Activated T-helper 1 cell treated with anti-CD3 and anti-CD28 coated beads, Interleukin-12 subunit alpha, Interleukin-12 subunit beta, Interleukin-2, Interleukin-4 antibody, amounts not matched to agents 30 ng/mL and 10 ng/mL and 1 ng/mL, durations not matched to agents 14 hours and 24 hours and 36 hours (primary cell): ENCODE measurements at places on chromosomes 13 and 19. TPM values are rescaled to one million over a fixed set of nuclear protein-coding genes. Genes with fewer than 3 reads are reported as not detected.

The ZNF813 gene
- 3.7 and 4.3 TPM in 2 replicates for total RNA-seq

The HOMER3 gene
- 0.29 and 0.75 TPM in 2 replicates for total RNA-seq

GRCh38 chr19:31560086-31561060 is 211.1 kb upstream of the TSHZ3 start:
- no peak overlapping the region for H3K27ac ChIP-seq
- H3K4me3 ChIP-seq, result no peak overlapping the region
- no peaks in the 10 kb centered on the region for H3K4me1 ChIP-seq
- no peaks in the 10 kb centered on the region for H3K27me3 ChIP-seq

The STX10 gene
- 73.8 and 78.1 TPM in 2 replicates for total RNA-seq

The LHB gene
- not detected in 2 replicates for total RNA-seq

The PNMA8B gene
- total RNA-seq, result not detected in 2 replicates

DNA sequence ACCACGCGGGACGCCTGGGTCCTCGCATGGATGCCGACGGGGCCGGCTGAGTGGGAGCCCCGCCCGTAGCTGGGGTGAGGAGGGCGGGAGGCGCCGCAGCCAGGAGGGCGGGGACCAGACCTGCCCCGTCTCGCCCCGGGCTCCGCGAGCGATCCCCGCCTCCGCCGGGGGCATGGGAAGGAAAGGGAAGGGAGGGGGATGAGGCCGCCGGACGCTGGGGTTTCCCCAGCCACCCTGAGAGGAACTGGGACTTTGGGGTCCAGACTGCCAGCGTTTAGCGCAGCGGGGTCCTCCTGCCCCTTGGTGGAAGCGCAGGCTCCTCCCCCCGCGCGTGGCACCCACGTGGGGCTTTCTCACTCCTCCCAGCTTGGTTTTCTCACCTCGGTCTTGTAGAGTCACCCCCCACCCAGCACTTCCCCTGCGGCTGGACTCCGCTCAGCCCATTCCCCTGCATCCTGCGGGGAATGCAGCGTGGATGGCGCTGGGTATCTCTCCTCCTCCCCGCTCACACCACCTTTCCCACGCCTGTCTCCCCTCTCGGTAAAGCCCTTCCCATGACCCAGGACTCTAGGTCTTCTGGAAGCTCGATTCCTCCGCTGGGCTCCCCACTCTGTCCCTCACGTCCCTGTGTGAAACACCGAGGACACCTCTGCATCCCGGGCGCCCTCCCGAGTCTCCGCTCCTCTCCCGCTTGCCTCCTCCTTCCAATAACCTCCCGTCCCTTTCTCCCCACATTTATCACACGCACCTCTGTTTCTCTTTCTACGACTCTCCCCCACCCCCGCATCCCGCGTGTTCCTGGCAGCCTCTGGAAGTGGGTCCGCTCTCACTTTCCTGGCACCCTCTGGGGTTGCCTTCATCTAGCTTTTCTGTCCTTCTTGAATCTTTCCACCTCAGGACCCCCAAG is 2.1 kb downstream of the TGFB1 start:
- H3K4me3 ChIP-seq, result peak overlapping the region; percentile 95
- H3K27ac ChIP-seq, result peak overlapping the region; percentile 95
- H3K27me3 ChIP-seq, result no peaks in the 10 kb centered on the region
- peaks cover 26% of the 10 kb centered on the region for H3K36me3 ChIP-seq
- peaks cover 55% of the 10 kb centered on the region for H3K4me1 ChIP-seq

DNA sequence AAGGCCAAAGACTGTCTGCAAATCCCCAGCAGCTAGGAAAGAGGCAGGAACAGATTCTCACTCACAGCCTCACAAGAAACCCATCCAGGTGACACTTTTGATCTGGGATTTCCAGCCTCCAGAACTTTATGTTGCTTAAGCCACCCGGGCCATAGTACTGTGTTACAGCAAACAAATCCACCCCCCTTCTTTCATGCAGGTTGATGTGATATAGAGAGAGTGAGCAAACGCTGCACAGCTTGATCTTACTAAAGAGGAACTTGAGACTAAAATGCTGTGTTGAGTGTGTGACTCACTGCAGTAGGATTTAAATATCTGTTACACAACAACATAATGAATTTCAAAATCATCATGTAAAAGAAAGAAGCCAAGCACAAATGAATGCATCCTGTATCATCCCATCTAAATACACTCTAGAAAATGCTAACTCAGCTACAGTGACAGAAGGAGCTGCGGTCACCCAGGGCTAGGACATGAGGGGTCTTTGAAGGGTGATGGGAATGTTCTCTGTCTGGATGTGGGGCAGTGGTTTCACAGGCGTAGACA is 32.2 kb downstream of the RCBTB2 start:
- no peak overlapping the region for H3K27ac ChIP-seq
- H3K4me1 ChIP-seq, result peaks cover 70% of the 10 kb centered on the region
- no peak overlapping the region for H3K4me3 ChIP-seq
- no peaks in the 10 kb centered on the region for H3K27me3 ChIP-seq
- H3K36me3 ChIP-seq, result peaks cover 13% of the 10 kb centered on the region

- DNase-seq, result peak; percentile 81
- H3K4me1 ChIP-seq, result peaks cover 19% of the 10 kb centered on the region
- peaks cover 6% of the 10 kb centered on the region for H3K27me3 ChIP-seq
- H3K4me3 ChIP-seq, result no peak overlapping the region
- peaks cover 2% of the 10 kb centered on the region for H3K36me3 ChIP-seq
- H3K27ac ChIP-seq, result no peak overlapping the region
Measured at GRCh38 chr19:17996826-17997316, 11.1 kb upstream of the ARRDC2 start.

- H3K4me1 ChIP-seq, result peaks cover 49% of the 10 kb centered on the region
- no peak overlapping the region for H3K4me3 ChIP-seq
- no peaks in the 10 kb centered on the region for H3K27me3 ChIP-seq
- peaks cover 41% of the 10 kb centered on the region for H3K36me3 ChIP-seq
- H3K27ac ChIP-seq, result no peak overlapping the region
Measured at GRCh38 chr19:35011091-35011689, 11.1 kb downstream of the GRAMD1A start.

- peak; percentile 3 for DNase-seq
- H3K4me1 ChIP-seq, result peaks cover 17% of the 10 kb centered on the region
- H3K27me3 ChIP-seq, result peaks cover 2% of the 10 kb centered on the region
- H3K36me3 ChIP-seq, result peaks cover 44% of the 10 kb centered on the region
- H3K27ac ChIP-seq, result peak overlapping the region; percentile 52
Measured at GRCh38 chr19:52296400-52296772, 583 bp upstream of the ZNF480 start.

The LGALS7 gene
- not detected in 2 replicates for total RNA-seq

DNA sequence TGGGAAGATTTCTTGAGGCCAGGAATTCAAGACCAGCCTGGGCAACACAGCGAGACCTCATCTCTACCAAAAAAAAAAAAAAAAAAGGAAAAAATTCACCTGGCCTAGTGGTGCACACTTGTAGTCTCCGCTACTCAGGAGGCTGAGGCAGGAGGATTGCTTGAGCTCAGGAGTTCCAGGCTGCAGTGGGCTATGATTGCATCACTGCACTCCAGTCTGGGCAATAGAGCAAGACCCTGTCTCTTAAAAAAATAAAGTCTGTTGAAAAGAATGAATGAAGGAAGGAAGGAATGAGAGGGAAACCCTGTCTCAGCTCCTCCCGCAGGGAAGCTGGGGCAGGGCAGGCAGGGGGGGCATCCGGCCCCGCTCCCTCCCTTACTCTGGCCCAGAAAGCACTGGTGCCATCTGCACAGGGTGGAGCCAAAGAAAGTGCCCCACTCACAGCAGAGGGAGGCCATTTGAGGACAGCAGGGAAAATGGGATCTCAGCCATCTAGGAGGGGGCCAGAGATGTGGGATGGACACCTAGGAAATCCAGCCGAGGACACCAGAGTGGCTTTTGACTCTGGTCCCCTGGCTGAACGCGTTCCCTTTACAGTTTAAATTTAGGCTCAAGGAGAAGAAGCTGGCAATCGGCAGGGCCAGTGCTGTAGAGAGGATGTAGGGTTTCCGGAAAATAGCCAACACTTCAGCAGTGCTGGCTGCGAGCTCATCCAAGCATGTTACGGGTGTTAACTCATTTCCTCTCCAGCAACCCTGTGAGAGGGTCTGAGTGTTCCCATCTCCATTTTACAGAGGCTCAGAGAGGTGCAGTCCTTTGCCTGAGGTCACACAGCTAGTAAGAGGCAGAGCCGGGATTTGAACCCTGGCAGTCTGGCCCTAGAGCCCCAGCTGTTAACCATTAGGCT is 3.6 kb upstream of the HPN start:
- H3K4me1 ChIP-seq, result peaks cover 7% of the 10 kb centered on the region
- H3K27ac ChIP-seq, result no peak overlapping the region
- H3K27me3 ChIP-seq, result peaks cover 21% of the 10 kb centered on the region
- no peak for DNase-seq

DNA sequence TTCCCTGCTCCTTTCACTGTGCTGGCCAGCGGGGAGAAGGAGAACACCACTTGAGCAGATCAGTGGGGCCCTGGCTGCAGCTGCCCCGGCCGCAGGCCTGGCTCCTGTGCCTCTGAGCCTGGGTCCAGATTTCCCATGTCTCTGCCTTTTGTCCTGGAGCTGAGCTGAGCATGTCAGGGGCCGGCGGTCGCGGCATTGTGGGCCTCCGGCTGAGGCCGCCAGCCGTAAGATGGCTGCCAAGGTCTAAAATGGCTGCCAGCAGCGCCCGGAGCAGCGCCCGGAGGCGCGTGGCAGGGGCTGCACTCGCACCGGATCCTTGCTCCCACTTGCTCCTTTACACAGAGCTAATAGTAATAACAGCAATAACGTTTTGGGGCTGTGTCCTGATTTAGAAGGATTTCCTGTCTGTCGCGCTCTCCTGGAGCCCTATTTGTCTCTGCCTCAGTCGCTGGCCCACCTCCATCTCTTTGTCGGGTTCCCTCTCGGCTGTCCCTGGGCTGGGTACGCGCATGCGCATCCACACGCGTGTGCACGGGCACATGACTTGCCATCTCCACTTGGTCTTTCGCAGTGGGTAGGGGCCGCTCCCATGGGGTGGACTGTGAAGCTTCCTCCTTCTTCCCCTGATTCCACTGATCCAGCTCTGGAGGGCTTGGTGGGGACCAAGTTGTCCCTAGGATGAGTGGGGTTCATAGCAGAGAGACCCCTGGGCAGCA is 32.1 kb downstream of the LYL1 start:
- H3K4me1 ChIP-seq, result no peaks in the 10 kb centered on the region
- no peak overlapping the region for H3K27ac ChIP-seq
- no peak overlapping the region for H3K4me3 ChIP-seq
- H3K27me3 ChIP-seq, result peaks cover 2% of the 10 kb centered on the region

The FGF22 gene
- total RNA-seq, result not detected in 2 replicates

DNA sequence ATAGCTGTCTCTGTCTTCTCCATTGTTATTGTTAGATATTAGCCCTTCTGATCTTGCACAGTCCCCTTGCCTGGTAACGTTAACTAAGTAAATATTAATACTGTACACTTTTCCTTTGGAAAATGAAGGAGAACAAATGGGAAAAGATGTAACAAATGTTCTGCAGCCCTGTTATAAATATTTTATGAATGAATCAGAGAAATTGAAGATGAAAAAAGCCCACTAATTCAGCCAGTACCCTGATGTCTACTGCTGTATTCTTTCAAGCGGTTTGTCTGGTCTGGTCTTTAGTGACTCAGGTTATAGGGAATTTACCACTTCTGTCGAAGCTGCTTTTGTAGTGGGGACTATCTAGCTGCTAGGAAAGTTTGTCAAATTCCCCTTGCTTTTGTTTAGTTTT is 121.0 kb downstream of the COG6 start:
- H3K4me1 ChIP-seq, result peaks cover 43% of the 10 kb centered on the region
- peaks cover 4% of the 10 kb centered on the region for H3K36me3 ChIP-seq
- peak overlapping the region; percentile 91 for H3K27ac ChIP-seq
- H3K4me3 ChIP-seq, result peak overlapping the region; percentile 3
- no peak for DNase-seq

DNA sequence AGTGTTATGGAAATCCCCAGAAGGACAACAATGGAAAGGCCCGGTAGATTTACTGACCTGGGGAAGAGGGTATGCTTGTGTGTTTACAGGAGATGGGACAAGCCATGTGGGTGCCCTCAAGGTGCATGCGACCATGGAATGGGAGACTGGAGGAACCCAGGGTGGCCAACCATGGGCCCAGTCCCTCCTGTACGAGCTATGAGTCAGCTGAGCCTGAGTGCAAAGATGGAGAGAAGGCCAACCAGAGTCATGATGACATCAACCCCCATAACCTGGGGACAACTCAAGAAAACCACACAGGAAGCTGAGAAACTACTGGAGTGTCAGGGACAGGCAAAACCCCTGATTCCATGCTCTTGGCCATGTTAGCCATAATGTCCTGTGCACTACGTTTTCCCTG is 7.8 kb downstream of the ZNF350 start:
- no peak for DNase-seq
- H3K27ac ChIP-seq, result no peak overlapping the region
- no peaks in the 10 kb centered on the region for H3K27me3 ChIP-seq
- no peak overlapping the region for H3K4me3 ChIP-seq
- peaks cover 57% of the 10 kb centered on the region for H3K36me3 ChIP-seq

GRCh38 chr19:34353546-34353945 is 11.4 kb upstream of the GPI start:
- H3K27me3 ChIP-seq, result no peaks in the 10 kb centered on the region
- H3K4me1 ChIP-seq, result peaks cover 40% of the 10 kb centered on the region
- H3K4me3 ChIP-seq, result no peak overlapping the region
- DNase-seq, result no peak

DNA sequence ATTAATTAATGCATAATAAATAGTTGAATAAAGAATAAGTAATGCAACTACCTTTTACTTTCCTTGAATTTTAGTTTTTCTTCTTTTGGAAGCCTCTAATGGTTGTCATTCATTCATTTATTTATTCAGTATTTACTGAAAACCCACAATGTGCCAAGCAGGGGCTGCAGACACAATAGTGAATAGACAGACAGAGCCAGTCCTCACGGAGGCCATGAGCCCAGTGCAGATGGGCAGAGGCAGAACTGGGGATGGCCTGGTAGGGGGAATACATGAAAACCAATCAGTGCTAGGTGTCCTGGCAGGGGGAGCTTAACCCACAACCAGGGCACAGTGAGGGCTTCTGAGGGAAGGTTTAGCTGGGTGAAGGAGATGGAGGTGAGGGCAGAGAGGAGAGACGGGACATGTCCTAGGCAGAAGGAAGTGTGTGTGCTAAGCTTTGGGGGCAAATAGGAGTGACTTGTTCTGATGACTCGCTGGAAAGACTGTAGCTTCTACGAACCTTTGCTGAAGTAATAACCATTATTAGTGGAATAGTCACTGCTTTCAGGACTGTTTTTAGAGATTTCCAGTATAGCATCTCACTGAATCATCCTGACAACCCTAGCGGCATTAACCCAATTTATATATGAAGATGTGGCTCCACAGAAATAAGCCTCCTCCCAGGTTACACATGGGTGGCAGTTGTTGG is 55.9 kb downstream of the ERCC5 start:
- H3K36me3 ChIP-seq, result no peaks in the 10 kb centered on the region
- H3K4me3 ChIP-seq, result no peak overlapping the region

DNA sequence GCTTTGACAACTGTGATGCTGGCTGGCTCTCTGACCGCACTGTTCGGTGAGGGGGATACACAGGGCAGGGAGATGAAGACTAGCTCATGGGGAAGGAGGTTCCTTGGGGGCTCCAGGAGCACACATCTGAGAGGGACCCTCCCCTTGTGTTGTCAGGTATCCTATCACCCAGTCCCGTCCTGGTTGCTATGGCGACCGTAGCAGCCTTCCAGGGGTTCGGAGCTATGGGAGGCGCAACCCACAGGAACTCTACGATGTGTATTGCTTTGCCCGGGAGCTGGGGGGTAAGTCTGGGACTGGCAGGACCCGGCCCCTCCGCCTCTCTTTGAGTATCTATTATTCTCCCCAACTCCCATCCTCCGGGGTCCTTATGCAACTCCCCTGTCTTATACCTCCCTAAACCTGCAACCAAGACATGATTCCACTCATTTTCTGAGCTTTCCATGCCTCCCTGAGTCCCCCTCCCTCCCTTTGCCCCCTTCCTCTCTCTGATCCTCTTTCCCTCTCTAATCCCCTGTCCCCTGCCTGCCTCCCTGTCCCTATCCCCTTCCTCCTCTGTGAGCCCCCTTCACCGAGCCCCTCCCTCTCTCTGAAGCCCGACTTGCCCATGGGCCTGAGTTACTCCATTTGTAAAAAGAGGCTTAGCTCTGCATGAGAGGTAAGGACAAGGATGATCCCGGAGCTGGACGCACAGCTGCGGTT is 12.5 kb downstream of the NCAN start:
- H3K27ac ChIP-seq, result no peak overlapping the region
- peak overlapping the region; percentile 64 for H3K4me3 ChIP-seq
- no peaks in the 10 kb centered on the region for H3K36me3 ChIP-seq
- peaks cover 8% of the 10 kb centered on the region for H3K4me1 ChIP-seq
- DNase-seq, result no peak
